HTR-8/SVneo (cell line): ENCODE measurements at places on chromosomes 7 and 10.

GRCh38 chr7:148711191-148712102, 12.7 kb downstream of the CUL1 start:
- DNase-seq, result no peak

DNA sequence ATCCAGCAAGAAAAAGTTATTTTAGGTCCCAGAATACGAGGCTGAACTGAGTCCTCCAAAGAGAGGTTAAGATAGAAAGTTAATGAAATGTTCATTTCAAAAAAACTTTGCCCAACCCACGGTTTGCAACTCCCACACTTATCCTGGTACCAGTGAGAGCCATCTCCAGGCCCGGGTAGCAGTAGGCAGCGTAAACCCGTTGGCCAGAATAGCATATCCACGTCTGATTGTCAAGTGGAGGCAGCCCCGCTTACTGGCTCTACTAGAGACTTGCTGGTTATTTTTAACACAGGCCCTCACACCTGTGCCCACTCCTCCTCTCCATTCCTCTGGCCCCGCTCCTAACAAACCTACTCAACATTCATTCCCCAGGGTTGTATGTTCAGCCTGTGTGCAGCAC, 109.7 kb downstream of the HIP1 start:
- no peak for DNase-seq

DNA sequence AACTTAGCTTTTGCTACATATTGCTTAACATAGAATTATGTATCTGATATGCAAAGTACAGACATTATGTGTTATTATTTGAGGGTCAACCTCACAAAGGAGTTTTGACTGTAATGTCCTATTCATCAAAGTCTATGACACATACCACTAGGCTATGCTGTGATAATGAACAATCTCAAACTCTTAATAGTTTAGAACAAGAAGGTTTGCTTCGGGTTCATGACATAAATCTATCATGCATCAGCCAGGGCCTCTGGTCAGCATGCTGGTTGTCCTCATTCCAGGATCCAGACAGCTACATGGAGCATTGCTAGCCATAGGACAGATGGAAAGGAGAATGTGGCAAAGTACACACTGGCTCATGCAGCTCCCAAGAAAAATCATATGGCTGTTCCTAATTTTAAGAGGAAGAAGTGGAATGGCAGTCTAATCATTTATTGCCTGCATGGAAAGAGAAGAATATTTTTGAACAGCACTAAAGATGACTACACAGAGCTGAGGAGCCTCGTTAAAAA, 332.1 kb downstream of the GPR158 start:
- DNase-seq, result no peak

DNA sequence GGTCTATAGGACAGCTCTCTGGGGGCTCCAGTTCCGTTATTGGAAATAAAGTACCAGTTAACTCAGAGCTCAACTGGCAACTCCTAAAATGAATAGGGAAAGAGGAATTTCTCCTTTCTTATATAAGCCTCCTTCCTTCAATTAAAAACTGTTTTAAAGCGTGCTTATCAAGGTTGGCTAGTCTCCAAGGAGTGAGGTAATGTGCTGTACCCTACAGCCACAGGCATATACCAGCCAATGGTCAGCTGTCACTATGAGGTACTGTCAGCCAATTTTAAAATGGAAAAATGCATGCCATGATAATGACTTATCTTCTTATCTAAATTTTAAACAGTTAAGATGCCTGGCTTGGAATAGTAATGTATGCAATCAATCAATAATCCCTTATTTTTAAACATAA, 76.2 kb downstream of the PLCE1 start:
- DNase-seq, result no peak

DNA sequence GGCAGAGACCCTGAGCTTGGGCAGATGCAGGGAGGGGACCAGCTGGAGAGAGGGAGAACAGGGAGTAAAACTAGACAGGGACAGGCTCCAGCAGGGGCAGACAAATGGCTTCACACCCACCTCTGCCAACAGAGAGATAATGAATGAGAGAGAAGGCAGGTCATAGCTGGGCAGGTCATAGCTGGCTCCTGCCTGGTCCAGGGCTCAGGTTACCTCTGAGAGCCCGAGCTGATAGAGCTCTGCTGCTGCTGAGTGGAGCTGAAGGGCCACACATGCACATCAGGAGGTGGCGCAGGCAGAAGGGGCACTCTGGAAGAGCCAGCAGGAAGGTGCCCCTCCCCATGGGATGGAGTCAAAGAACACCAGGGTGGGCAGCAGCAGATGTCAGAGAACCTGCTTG, 154.2 kb downstream of the GFRA1 start:
- DNase-seq, result no peak
